ENCODE measurements at places on chromosomes 11 and 22.

- DNase-seq: no peak
Observed at GRCh38 chr11:6156628-6157359, 13.3 kb downstream of the OR52B2 start.

- DNase-seq: no peak
Observed at GRCh38 chr11:1925373-1926155, 6.1 kb downstream of the TNNT3 start.

DNA sequence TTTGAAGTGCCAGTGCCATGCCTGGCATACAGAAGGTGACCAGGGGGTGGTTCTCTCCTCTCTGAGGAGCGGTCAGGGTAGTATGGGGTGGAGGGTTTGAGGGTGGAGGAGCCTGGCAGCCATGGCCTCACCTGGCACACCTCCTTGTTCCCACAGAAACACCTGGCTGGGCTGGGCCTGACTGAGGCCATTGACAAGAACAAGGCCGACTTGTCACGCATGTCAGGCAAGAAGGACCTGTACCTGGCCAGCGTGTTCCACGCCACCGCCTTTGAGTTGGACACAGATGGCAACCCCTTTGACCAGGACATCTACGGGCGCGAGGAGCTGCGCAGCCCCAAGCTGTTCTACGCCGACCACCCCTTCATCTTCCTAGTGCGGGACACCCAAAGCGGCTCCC, 9.6 kb downstream of the SERPINH1 start:
- no peak for DNase-seq

DNA sequence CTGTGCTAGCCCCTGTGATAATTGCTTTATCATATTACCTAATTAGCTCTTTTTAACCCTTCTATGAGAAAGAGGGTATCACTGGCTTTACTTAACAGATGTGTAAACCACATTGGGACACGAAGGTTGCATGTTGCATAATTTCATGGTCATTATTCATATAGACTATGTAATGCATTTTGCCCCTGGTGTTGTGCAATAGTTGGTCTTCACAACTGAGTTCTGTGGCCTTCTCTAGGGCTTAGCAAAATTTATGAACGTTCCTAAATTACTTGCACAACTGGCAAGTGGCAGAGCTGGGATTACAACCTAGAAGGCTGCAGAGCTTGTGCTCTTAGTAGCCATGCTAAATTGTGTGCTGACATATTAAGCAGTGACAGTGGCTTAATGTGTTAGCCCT, 34.6 kb upstream of the PDGFD start:
- no peak for DNase-seq

DNA sequence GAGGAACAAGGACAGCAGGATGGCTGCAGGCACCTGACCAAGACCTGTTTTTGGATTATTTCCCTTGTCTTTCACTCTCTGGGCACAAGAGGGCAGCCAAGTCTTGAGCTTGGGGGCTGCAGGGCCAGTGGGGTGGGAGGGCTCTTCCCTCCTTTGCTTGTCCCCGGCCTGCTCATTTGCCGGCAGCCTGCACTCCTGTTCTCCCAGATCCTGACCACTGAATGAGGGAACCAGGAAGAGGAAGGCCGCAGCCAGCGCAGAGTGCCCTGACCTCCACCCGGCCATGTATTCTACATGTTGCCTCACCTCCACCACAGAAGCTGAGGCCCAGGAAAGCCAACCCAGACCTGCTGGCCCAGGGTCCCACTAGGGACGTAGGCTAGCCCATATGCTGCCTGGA, 15.5 kb upstream of the NNMT start:
- no peak for DNase-seq

GRCh38 chr11:47067401-47067800, 109.3 kb downstream of the ARFGAP2 start:
- no peak for DNase-seq

DNA sequence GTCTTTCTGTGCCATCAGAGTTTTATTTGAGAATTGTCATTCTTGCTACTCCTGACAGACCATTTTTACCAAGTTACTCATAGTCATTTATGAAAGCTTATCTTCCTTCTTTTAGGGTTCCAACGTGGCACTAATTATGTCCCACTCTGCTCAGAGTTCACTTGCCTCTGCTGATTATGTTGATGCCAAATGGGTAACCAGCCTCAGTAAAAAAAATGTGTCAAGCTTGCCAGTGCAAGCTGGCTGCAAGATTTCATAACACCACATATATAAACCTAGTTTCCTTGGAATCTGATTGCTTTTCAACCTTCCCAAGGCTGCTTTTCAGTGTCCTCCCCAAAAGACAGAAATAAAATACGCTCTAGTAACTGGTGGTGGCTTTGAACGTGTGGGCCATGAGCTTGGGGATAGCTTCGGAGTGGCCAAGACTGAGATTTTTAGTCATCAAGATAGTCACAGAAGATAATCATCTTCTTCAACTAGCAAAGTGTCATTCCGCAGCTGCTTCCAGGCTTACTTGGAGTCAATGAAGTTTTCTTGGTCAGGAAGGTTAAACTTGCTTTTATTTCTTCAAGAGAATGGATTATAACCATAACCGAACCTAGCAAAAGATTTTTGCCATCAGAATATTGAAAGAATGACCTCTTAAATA, 29.5 kb upstream of the APOA1 start:
- no peak for DNase-seq

- DNase-seq: no peak
Observed at GRCh38 chr11:106228996-106229395, 151.5 kb downstream of the AASDHPPT start.
